ENCODE measurements at places on chromosomes 12 and 14.

DNA sequence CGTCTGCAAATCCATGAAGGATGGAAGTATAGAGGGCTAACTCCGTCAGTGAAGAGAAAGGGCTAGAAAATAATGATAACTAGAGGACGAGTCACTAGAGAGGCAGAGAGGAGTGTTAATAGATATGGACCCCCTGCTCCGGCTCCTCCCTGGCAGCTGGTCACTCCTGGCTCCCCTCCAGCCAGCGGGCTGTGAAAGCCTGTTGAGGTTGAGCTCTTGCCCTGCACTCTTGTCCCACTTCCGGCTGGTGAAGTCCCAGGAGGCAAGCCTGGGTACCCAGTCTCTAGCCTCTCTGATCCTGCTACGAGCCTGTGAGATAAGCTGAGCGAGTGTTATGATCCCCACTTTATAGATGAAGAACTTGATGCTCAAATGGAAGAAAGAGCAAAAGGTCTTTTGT lies 90.3 kb downstream of the RFX4 start:
- DNase-seq, result no peak

- no peak for DNase-seq
These were observed 37.2 kb downstream of the EP400 start for GRCh38 chr12:131986910-131987309.

DNA sequence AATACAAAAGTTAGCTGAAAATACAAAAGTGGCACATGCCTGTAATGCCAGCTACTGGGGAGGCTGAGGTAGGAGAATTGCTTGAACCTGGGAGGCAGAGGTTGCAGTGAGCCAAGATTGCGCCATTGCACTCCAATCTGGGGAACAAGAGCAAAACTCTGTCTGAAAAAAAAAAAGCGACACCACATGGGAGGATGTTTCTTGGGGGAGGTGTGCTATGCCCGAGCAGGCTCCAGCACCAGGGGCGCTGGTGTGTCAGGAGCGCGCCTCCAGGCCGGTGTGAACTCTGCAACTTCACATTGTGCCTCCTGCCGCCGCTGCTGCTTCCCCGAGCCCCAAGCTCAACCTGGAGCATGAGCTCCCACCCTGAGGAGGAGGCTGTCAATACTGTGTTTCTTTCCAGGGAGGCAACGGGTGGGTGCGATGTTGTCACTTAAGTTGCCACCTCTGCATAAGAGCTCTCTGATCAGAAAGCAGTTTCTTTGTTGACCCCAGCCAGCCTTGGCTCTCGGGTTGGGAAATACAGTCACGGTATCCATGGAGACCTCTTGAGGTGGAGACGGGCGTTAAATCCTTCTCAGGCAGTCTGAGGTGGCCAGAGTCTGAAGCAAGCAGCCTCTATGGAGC lies 18.9 kb downstream of the DEGS2 start:
- DNase-seq, result no peak

- no peak for DNase-seq
These were observed 41.5 kb upstream of the FERMT2 start for GRCh38 chr14:52992236-52992870.

DNA sequence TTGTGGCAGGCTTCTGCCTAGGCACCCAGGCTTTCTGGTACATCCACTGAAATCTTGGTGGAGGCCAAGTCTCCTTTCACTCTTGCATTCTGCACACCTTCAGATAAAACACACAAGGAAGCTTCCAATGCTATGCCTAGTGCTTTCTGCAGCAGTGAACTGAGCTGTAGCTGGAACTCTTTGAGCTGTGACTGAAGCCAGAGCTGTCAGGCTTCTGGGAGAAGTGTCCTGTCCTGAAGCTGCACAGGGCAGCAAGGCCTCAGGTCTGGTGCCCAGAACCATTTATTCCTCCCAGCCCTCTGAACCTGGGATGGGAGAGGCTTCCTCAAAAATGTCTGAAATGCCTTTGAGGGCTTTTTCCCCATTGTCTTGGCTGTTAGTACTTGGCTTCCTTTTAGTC lies 941.7 kb downstream of the LRFN5 start:
- no peak for DNase-seq

DNA sequence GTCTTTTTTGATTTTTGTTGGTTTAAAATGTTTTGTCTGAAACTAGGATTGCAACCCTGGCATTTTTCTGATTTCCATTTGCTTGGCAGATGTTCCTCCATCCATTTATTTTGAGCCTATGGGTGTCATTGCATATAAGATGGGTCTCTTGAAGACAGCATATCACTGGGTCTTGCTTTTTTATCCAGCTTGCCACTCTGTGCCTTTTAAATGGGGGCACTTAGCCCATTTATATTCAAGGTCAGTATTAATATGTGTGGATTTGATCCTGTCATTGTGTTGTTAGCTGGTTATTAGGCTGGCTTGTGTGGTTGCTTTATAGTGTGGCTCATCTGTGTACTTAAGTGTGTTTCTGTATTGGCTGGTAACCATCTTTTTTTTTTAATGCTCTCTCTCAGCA lies 139.6 kb downstream of the CEP83 start:
- no peak for DNase-seq

- no peak for DNase-seq
These were observed 133.5 kb upstream of the TMEM132C start for GRCh38 chr12:128133321-128134073.

DNA sequence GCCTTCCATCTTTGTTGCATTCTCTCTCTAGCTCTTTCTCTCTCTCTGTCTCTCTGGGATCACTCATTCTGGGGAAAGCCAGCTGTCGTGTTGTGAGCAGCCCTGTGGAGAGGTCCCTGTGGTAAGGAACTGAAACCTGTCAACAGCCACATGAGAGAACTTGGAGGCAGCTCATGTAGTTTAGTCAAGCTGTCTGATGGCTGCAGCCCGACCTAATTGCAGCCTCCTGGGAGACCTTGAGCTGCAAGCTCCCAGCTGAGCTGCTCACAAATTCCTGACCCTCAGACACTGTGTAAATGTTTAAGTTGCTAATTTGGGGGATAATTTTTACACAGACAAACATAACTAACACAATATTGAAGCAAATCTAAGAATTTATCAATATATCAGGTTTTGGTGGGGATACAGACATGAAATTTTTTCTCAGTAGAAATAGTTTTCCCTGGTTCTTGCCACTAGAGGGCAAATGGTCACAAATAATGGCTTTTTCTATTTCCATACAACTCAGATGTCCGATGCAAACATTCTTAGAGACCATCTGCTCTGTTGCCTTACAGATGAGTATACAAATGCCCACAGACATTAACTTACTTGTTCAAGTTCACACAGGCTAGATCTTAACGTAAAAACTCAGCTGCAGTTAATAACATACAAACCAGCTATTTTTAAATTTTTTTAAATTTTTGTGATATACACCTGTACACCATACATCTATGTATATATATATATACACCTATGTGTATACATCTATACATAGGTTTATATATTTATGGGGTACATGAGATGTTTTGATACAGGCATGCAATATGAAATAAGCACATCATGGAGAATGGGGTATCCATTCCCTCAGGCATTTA lies 15.5 kb upstream of the KRR1 start:
- DNase-seq, result no peak

All from left ventricle myocardium superior (tissue), 1 donor.